ENCODE measurements at places on chromosomes 16 and 17.

- DNase-seq: no peak
Measured at GRCh38 chr17:47257651-47258339, 4.2 kb downstream of the ITGB3 start.

GRCh38 chr16:47392081-47392480, 68.8 kb downstream of the ITFG1 start:
- DNase-seq: no peak

- no peak for DNase-seq
Measured at GRCh38 chr16:51834794-51835193, 683.7 kb upstream of the SALL1 start.

DNA sequence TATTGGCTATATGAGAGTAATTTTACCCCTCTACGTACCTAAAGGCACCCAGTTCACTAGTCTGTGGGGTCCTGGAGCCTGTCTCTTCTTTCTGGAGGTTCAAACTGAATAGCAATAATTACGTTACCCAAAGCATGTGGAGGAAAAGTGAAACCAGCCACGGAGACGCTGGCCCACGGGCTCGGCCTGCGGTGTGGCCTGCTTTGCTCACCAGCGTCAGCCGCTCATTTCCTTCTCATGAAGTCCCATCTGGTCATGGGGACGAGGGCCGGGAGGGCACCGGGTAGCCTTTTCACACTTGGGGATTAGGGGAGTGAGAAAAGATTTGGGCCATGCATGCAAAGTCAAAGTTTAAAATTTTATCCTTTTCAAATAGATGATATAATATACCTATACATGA, 26.9 kb downstream of the ELAC2 start:
- DNase-seq: no peak

GRCh38 chr16:11972128-11972527, 4.4 kb upstream of the SNX29 start:
- no peak for DNase-seq

GRCh38 chr16:46937536-46937935, 35.9 kb downstream of the DNAJA2 start:
- DNase-seq: no peak

GRCh38 chr17:78407387-78408000, 29.0 kb downstream of the PGS1 start:
- no peak for DNase-seq

DNA sequence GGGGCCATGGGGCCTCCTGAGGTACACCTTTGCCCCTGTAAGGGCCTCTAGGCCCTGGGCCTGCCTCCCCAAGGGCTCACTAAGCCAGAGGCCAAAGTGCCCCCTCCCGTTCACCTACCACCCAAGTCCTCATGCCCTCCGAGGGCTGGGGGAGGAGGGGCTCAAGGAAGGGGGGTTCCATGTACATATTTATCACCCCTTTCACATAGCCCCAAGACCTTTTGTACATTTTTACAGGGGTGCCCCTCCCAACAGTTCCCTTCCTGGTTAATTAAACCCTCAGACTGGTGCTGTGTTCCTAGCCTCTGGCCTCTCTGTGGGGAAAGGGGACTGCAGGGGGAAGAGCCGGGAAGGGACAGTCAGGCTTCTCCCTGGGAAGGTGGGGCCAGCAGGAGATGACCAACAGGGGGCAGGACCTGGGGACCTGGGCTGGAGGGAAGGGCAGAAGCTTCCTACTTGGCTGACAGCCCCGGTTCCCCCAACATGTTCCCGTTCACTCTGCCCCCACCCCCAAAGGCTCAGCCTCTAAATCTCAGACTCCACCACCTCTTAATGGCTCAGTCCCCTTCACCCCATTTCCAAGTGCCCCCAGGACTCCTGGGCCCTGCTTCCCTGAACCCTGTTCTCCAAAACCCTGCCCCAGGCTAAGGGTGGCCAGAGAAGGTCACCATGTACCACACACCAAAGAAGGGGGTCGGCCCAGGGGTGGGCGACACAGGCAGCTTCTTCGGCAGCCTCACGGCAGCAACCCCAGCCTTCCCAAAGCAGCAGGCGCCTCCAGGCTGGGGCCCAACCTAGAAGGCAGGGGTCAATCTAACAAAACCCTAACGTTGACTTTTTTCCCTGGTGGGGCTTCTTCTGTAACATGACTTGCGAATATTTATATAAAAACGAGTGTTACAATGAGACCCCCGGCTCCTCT, 11.9 kb downstream of the FBRS start:
- DNase-seq: no peak

DNA sequence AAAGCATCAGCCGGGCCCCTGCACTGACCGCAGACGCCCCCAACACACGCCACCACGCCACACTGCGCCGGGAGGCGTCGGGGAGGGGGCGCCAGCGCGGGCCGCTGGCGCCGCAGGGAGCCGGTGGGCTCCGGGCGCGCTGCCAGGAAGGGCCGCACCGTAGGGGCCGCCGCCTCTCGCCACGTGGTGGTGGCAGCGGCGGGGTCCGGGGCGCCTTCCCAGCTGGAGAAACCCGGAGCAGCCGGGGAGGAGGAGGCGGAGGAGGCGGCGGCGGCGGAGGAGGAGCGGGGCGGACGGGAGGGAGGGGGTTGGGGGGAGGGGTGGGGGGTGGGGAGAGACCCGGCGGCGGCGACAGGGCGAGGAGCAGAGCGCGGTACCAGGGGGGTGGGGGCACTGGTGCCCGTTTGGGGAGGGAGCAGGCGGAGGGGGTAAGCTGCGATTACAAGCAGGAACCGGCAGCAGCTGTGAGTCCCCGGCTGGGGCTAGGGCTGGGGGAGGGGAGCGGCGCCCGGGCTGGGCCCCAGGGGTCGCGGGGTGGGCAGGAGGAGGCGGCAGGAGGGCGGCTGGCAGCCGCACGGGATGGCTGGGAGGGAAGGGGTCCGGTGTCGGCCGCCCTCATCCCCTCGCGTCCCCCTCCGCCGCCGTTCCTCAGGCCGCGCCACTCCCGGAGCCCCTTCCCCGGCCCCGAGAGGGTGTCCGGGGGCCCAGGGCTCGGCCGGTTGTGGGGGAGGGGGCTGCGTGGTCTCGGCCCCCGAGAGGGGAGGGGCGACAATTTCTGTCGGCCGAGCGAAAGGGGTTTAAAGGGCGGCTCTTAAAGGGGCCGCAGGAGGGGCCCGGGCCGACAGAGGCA, at the start of gene TBKBP1:
Gene TBKBP1, plus strand, starts transcription at position 431 of the 850 bp plus-strand sequence. CDS start 1,952 bp downstream, outside the sequence.
- peak; percentile 64 for DNase-seq

GRCh38 chr17:31754239-31754945, 104.7 kb downstream of the COPRS start:
- DNase-seq: no peak

GRCh38 chr17:45948881-45949624, 50.0 kb upstream of the STH start:
- DNase-seq: peak; percentile 48

GRCh38 chr17:79581324-79581932, 29.4 kb downstream of the RBFOX3 start:
- DNase-seq: no peak

DNA sequence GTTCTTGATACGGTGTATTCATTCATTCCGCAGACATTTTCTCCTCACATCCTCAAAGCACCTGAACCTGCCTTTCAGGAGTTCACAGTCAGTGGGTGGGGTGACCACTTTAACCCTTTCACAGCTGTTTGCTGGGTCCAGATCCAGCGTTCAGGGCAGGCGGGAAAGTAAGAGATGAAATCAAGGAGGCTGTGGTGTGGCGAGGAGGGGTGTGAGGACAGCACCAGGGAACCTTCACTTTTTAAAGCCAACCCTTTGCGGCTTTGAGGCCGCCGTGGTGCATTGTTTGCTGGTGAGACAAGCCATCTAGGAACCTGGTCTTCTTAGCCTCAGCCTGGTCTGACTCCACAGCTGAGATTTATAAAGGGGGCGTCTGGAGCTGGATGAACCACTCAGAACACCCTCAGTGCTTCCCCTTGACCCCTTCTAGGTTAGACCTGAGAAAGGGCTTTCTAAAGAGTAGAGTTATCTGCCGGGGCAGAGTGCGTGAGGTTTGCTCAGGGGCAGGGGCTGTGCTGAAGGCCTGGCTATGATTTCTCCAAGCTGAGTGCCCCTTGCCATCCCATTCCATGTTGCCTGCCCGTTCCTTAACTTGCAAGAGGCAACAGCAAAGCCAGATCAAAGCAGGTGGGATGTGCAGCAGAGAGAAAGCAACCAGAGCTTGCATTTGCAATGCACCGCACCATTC, 933 bp downstream of the CCR7 start:
- peak; percentile 47 for DNase-seq

DNA sequence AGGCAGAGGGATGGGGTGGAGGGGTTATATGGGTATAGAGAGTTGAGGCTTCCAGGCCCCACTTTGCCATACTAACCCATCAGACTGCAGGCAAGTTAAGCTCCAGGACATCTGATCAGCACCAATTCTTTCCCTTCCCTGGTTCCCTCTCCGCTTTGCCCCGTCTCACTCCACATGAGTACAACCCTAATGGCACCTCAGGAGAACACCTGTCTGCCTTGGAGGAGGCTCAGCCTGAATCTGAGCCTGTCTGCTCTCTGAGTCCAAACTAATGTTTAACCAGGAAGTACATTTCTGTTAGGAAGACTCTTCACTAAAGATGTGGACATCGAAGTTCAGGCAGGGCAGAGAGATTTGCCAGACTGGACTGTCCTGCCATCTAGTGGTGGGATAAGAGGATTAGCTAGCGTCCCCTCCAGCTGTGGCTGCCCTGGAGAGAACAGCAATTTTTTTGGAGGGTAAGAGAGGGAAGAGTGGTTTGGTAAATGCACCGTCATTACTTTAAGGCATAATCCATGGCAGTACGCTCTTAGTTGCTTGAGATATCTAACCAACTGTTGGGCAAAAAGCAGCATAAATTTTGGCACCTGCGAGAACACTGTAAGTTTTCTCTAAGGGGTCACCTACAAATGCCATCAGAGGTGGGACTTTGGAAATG, 29.2 kb upstream of the LRRC75A start:
- peak; percentile 54 for DNase-seq

GRCh38 chr16:69141014-69141413, 8.6 kb downstream of the UTP4 start:
- DNase-seq: no peak

- no peak for DNase-seq
Measured at GRCh38 chr17:20988001-20988636, 54.7 kb downstream of the USP22 start.

DNA sequence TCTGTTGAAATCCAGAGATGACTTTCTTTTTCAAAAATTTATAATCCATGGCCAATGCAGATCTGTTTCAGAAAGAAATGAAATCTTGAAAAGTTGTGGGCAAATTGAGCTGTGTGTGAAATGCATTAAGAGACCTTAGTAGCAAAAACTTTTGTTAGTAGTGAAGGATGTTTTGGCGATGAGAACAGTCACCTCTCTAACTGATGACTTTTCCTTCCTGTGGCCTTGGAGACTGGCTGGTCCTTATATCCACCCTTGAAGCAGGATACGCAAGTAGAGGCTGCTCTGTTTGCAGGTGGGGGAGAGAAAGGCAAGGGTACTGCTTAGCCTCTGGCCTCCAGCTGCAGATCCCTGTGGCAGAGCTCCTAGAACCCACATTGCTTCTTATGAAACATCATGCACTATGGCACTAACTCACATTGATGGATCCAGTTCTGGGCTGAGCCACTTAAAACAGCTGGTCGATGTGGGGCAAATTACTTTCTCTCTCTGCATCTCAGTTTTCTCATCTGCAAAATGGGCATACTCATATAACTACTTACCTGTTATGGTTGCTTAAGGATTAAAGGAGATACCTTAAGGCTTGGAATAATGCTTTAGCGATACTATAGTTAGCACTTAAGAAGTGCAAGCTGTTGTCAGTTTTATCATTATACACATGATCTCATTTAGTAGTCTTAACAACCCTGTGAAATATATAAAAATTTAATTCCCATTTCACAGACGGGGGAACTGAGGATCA, 89.3 kb downstream of the SDR42E1 start:
- no peak for DNase-seq

- no peak for DNase-seq
Measured at GRCh38 chr17:78828470-78829185, 12.0 kb downstream of the USP36 start.

- no peak for DNase-seq
Measured at GRCh38 chr16:79155471-79155870, 445.1 kb downstream of the MAF start.

DNA sequence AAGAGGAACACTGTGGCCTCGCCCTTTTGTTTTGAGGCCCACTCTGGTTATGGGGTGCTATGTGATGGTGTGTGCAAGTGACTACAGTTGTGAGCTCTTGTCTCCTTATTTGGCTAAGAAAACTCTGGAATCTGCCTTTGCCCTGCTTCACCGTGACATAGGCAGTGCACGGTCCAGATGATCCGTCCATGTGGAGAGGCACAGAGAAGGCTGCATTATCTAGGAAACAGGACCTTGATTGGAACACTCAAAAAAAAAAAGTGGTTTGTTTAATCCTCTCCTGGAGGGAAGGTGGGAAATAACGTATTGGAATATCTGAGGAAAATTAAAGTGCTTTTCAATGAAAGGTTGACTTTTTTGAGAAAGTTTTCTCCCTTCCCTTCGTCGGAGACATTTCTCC, 233.3 kb downstream of the CHD9NB start:
- DNase-seq: no peak

GRCh38 chr17:21353326-21354010, 22.7 kb upstream of the KCNJ12 start:
- no peak for DNase-seq

DNA sequence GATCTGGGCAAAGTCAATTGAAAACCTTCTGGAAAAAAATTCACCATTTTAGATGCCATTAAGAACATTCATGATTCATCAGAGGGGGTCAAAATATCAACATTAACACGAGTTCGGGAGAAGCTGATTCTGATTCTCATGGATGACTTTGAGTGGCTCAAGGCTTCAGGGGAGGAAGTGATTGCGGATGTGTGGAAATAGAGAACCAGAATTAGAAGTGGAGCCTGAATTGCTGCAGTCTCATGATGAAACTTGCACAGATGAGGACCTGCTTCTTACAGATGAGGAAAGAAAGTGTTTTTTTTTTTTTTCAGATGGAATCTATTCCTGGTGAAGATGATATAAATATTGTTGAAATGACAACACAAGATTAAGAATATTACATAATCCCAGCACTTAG, 12.9 kb downstream of the ITGAX start:
- DNase-seq: no peak

DNA sequence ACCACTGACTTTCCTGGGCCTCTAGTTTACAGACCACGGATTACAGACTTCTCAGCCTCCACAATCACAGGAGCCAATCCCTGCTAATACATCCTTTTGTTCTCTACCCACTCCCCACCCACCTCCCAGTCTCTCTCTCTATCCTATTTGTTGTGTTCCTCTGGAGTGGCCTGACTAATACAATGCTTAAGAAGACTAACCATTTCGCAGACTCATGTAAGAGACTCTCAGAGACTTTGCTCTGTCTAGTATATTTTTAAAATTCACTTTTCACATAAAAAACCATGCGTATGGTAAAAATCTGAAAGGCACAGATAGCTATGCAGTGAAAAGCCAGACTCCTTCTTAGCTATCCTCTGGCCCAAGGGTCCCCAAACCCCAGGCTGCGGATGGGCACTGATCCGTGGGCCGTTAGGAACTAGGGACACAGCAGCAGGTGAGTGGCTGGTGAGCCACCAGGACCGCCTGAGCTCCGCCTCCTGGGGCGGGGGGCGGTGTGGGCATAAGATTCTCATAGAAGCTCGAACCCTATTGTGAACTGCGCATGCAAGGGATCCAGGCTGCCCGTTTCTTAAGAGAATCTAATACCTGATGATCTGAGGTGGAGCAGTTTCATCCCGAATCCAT, 7.6 kb downstream of the PIK3R6 start:
- no peak for DNase-seq
